H4 (cell line): ENCODE measurements at places on chromosomes 7 and 10. TPM values are rescaled to one million over a fixed set of nuclear protein-coding genes. Genes with fewer than 3 reads are reported as not detected.
A peak's percentile ranks its signal among the peaks of the same experiment; 100 is the strongest.

- DNase-seq = peak; percentile 31
Measured at GRCh38 chr7:66013938-66014337, 31.9 kb upstream of the GUSB start.

GRCh38 chr10:95745501-95745900 is 10.5 kb upstream of the ENTPD1 start:
- no peak for DNase-seq

DNA sequence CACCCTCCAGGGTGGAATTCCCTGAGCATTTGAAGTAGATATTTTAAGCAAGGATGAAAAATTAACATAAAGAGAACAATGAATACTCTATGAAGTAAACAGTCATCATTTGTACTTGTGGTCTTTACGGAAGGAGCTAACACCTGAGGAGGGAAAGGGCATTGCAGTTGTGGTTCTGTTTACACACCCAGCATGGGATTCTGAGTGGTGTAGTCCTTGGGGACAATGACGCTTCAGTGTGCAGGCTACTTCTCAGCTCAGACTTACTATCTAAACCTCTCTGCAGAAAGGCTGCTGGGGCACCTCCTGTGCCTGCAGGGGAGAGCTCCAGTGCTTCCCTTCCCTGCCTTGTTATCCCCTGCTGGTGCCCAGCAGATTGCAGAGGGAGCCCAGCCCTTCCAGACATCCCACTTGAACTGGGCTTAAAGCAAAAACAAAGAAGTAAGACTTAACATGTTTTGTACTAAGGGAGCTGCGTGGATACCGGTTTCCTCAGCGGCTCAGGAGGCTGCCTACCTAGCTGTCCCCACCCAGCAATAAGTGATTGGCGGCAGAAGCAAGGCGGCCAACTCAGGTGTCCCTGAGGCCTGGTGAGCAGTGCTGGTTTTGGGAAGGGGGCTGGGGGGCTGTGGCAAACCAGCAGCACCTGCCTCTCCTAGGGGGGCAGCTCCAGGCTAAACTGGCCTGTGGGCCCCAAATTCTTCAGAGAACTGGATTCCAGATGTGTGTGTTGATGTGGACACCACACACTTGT is 89.1 kb downstream of the CELF2 start:
- no peak for DNase-seq

DNA sequence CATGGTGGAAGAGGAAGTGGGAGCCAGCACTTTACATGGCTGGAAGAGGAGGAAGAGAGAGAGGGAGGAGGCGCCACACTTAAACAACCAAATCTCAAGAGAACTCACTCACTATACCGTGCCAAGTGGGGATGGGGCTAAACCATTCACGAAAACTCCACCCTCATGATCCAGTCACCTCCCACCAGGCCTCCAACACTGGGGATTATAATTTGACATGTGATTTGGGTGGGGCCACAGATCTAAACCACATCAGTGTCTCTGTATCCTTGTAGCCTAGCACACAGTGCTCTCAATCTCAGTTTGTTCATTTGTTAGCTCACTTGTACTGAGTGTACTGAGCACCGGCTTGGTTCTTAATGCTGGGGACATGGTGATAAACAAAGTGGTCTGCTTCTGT is 228.3 kb downstream of the BUB3 start:
- no peak for DNase-seq

DNA sequence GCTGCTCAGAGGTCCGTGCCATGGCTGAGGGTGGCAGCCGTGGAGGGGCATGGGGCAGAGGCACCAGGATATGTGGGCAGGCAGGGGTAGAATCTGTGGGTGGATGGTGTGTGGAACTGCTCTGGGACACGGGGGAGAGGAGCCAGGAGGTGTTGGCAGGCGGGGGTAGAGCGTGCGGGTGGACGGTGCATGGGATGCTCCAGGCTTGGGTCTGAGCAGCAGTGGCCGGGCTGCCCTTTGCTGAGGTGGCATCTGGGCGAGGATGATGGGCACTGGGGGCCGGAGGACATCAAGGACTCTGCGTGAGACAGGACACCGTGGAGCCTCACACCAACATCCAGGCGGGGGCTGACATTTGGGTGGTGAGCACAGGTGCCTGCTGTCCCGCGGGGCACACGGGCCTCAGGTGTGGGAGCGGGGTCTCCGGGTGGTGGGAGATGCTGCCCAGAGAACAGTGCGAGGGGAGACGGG is 46.2 kb downstream of the JAKMIP3 start:
- no peak for DNase-seq

DNA sequence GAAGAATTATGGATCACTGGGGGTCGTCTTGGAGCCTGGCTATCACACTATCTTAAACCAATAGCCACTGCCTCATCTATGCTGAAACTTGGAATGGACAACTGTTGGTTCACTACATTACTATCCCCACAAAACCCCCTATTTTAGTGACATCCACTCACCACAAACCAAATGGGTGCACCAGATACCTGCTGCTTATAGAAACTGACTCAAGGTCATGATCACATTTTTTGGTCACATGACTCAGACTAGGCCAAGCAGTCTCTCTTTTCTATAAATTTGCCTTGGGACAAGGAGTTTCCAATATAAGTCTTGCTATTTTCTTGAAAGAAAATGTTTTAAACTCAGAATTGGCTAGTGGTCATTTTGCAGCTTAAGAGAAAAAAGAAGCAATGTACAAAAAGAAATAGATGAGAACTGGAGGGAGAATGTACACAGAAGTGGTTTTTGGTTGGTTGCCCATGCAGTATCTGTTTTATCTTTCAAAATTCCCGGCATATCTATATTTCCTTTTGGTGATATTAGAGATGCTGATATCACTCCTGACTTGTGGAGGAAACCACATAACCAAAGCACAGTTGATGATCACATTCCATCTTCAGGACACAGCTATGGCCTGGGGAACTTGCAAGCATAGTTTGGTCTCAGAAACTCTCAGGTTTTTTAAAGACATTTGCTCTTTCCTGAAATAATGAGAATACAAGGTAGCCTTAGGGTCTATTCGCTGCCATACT is 85.2 kb upstream of the CACNA2D1 start:
- no peak for DNase-seq

DNA sequence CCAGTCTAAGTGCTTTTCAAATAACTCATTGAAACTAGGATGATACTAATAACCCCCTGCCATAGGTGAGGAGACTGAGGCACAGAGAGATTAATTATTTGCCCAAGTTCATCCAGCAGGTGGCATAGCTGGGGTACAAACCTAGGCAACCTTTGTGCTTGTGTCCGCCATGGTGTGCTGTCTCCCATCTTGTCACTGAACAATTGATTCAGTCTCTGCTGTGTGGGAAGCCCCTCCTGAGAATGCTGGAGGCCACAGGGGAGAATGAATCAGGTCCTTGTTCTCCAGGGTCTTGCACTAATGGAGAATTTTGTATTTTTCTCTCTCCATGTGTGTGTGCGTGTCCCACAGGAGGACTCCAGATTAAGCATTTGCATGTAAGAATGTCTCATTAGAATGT is 15.8 kb upstream of the TMEM236 start:
- no peak for DNase-seq

DNA sequence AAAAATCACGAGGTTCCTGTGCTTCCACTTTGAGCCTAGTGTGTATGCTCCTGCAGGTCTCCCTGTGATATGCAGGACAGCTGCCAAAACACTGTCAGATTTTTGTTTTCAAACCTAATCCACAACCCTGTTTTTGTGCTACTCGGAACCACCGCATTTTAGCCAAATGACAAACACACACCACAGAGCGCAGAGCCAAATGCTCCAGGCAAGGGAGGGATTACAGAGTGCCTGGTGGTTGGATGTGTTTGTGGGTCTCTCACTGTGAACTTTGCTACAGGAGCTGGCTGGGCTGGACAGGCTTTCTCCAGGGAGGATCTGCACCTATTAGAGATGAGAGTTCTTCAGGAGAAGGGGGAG is 5.7 kb upstream of the RBM28 start:
- no peak for DNase-seq

GRCh38 chr10:119414081-119414611 is 128.4 kb downstream of the RGS10 start:
- DNase-seq = no peak

GRCh38 chr10:85967594-85967993 is 399.0 kb downstream of the GRID1 start:
- no peak for DNase-seq

DNA sequence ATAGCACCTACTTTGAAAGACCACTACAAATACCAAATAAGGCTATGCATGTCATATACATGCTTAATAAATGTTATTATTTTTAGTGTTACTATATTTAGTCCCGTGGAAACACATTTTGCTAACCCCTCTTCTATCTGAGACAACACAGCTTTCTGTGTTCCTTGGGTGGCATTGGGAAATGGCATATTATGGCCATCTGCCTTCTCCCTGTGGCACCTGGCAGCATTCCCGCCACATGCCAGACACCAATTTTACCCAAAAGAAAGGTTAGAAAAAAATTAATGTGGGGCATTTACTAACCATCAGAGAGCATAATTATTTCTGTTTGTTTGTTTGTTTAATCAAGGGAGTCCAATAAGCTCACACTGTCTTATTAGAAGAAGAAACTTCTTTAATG is 168.6 kb upstream of the ETV1 start:
- DNase-seq = no peak

DNA sequence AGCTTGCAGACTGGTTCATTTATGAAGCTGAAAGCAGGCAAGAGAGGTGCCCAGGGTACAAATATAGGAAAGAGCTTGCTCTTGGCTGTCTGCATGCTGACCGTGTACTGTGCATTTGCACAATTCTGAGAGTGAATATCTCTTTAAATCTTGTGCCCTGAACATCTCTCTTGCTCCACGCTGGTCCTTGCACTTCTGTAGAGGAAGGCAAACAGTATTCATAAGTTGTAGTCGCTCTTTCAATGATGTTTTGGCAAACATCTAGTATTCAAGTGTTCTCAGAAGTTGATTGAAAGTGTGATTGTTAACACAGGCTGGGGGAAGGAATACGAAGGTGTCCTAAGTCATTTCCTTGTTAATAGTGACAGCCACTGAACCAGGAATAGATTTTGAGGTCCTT is 213.2 kb downstream of the TRIL start:
- DNase-seq = no peak

DNA sequence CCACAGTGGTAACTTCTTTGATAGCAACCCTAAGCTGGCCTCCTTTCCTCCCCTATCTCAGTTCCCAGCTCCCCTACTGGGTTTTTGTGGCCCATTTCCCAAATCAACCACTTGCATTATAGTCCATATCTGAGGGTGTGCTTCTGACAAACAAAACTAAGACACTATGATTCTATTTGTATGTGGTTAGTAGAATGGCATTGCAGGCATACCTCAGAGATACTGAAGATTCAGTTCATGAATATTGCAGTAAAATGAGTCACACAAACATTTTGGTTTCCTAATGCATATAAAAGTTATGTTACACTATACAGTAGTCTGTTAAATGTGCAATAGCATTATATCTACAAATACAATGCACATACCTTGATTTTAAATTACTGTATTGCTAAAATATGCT is 15.4 kb upstream of the TMEM243 start:
- DNase-seq = no peak

GRCh38 chr7:17846935-17847334 is 93.4 kb downstream of the SNX13 start:
- no peak for DNase-seq

DNA sequence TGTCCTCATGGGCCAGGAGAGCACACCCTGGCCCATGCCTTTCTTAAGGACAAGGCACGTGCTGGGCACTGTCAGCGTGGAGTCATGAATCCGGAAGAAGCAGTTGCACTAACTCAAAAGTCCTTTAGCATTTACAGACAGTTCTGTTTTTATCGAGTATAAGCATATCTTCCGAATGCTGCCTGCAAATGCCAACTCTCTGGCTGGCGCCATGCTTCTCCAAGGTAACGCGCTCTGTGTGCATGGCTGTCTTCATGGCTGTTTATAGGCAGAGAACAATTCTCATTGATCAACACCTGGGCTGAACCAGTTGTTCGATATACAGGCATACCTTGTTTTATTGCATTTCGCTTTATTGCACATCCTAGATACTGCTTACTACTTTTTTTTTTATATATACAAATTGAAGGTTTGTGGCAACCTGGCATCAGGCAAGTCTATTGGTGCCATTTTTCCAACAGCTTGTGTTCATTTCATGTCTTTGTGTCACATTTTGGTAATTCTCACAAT is 28.0 kb upstream of the ZNRF2 start:
- no peak for DNase-seq

DNA sequence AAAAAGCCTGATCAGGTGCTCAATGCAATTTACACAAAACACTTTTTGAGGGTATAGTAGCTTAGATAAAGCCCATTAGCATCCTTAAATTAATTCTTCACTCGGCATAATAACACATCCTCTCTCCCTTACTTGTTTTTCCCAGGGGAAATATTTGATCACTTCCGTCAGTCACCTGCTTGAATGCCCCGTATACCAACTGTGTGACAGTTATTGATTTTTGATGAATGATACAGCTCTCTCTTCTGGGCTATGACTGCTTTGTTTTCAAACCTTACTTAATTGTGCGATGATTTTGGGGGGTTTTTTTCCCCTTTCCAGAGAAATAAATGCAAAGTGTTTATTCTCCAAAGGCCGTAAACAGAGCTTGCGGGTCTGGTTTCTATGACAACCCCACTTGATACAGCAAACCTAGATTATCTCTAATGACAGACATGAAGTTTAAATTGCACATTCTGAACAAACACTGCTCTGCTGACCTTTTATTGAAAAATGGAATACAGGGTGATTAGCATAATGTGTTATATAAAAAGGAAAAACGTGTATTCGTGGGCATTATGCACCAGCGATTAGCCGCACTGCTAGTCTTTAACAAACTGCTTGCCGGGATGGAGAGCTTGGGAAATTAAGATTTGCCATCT is 78.4 kb upstream of the NANOS1 start:
- no peak for DNase-seq

- no peak for DNase-seq
Measured at GRCh38 chr10:131160219-131160875, 151.2 kb downstream of the TCERG1L start.

- no peak for DNase-seq
Measured at GRCh38 chr10:104648421-104648820, 7.3 kb downstream of the SORCS3 start.

- DNase-seq = peak; percentile 12
Measured at GRCh38 chr10:96125142-96125515, 5.0 kb upstream of the ZNF518A start.

Gene SPDYE8
- not detected in 2 replicates for total RNA-seq

Gene HSPB1
- 57.6 and 97.6 TPM in 2 replicates for total RNA-seq

Gene BMPER
- total RNA-seq = 0.08 and 0.19 TPM in 2 replicates

Gene GPR85
- total RNA-seq = 2.4 and 2.7 TPM in 2 replicates

Gene RELN
- total RNA-seq = 0.02 TPM in 1 of 2 replicates, not detected in the other

Gene GPC2
- total RNA-seq = 0.95 and 3.6 TPM in 2 replicates

Gene LIPM
- total RNA-seq = not detected in 2 replicates
